ENCODE measurements at places on chromosomes 12 and 14. TPM values are rescaled to one million over a fixed set of nuclear protein-coding genes. Genes with fewer than 3 reads are reported as not detected.

The MYF6 gene
- total RNA-seq = not detected

The CISTR gene
- total RNA-seq = 1.1 TPM

The KSR2 gene
- 2.0 TPM for total RNA-seq

The FOXN3 gene
- total RNA-seq = 30.1 TPM

The DCN gene
- 0.31 TPM for total RNA-seq

DNA sequence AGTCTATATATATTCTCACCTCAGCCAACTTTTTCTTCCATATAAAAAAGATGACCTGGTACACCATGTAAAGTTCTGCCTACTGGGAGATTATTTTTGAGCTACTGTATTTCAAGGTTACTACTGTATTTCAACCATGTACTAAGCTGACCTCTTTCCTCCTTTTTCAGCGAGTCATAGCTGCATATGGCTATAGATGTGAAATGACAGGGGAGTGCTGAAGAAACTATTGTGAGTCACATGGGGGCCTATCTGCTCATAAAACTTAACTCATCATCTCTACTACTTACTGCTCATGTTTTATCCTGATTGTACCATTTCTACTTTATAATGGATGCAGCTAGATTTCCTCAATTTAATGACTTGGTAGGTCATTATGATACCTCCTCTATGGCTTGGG lies 571.4 kb upstream of the ATP2B1 start:
- no peak for ATAC-seq

- no peak for ATAC-seq
Observed at GRCh38 chr12:107200394-107200793, 107.0 kb upstream of the CRY1 start.

DNA sequence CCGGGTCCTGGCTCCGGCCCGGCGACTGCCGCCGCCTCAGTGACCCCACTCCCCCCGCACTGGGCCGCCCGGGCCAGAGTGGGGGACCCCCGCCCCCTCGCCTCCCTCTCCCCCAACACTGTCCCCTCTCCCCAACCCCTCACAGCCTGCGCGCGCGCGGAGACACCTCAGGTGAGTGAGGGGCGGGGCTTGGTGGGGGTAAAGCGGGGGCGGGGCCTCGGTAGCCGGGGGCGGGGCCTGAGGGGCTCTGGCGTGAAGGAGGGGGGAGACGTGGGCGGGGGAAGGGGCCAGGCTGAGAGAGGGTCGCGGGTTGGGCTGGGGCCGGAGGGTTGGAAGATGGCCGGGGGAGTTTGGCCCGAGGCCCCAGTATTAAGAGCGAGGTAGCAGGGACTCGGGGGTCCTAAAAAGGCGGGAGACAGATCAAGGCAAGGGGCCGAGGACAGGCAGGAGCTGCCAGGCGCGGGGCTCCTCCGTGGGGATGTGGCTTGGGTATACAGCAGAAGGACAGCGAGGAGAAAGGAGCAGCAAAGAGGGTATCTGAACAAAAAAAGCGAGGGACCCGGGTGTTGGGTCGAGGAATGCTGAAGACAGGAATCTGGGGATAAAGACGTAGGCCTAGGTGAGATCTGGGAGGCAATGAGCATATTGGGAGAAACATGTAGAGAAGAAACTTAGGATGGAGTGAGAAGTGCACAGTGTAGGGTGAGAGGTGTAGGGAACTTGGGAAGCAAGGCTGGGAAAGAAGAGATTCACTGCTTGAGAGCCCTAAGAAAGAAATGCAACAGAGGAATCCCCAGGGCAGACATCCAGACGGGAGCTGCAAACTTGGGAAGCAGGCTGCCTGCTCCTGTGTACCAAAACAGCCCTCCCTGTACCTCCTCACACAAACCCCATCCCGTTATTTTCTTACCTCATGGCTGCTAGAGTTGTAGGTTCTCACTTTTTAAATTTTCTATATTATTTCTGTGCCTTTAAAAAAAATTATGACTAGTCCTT lies 10.8 kb downstream of the SUOX start:
- ATAC-seq = peak; percentile 83

DNA sequence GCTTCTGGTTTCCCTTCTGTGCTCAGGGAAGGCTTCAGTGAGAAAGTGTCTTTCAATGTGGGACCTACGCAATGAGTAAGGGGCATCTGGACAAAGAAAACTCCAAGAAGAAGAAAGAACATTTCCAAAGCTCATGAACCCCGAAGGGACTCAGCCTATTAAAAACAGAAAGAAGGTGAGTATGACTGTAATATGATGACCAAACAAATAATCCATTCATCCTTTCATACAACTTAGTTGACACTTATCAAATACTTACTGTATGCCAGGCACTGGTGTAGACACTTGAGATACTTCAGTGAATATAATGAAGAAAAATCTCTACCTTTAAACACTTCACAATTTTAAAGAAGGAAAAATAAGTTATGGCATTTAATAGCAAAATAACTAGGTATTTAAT lies 1054.2 kb upstream of the FOXG1 start:
- no peak for ATAC-seq

DNA sequence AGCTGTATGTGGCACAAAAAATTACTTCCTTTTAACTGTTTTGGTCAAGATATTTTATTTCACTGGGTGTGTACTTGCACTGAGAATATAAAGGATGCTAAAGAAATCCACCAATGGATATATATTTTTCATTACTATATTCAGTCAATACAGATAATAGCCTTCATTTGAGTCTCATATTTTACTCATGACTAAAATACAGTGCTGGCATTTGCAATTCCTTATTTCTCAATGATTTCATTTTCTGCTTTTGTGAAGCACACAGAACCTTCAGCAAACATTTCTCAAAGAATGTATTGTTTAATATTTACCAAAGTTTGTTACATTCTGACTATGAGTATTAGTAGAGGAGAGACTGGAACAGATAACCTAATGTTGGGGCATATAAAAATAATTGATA lies 93.2 kb upstream of the SOX5 start:
- no peak for ATAC-seq

- no peak for ATAC-seq
Observed at GRCh38 chr12:92248977-92249376, 103.3 kb upstream of the BTG1 start.

- no peak for ATAC-seq
Observed at GRCh38 chr14:27096091-27096490, 498.3 kb upstream of the NOVA1 start.

DNA sequence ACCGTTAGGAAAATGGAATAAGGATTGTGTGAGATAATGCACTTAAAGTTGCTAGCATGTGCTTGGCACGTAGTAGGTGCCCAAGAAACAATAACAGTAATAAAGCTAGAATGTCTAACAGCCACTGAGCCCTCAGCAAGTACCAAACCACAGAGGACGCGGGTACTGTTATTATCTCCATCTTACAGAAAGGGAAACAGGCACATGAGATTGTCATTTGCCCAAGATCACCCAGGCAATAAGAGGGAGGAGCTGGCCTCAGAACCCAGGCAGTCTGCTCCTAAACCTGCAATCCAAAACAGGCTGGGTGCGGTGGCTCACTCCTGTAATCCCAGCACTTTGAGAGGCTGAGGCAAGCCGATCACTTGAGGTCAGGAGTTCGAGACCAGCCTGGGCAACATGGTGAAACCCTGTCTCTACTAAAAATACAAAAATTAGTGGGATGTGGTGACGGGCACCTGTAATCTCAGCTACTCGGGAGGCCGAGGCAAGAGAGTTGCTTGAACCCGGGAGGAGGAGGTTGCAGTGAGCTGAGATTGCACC lies 5.1 kb upstream of the SDS start:
- no peak for ATAC-seq

DNA sequence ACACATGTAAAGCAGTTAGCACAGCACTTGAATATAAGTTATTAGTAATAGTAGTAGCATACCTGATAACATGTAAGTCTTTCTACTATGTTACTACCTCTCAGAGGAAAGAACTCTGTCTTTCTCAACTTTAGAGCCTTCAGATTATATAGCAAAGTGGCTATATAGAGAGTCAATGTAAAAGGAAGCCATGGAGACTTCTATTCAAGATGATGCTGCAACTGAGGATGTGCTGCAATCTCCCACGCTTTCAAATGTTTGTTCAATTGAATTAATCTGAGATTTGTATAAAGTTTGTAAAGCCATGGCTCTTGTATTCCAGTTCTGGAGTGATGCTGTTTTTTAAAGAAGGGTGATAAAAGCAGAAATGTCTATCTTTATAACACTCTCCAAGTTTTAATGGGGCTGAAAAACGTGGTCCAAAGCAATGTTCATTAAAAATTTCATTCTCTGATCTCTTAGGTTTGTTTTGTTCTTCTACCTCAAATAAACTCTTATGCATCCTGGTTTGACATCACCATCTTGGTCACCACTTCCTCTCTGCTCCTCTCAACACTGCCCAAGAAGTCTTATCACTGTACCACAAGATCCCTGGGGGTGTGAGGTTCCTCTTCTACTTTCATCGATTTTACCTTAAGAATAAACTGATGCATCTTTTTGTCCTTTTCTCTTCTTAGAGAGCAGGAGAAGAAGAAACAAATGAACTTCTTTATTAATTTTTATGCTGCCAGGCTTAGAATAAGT lies 40.6 kb downstream of the C12orf42 start:
- ATAC-seq = no peak

DNA sequence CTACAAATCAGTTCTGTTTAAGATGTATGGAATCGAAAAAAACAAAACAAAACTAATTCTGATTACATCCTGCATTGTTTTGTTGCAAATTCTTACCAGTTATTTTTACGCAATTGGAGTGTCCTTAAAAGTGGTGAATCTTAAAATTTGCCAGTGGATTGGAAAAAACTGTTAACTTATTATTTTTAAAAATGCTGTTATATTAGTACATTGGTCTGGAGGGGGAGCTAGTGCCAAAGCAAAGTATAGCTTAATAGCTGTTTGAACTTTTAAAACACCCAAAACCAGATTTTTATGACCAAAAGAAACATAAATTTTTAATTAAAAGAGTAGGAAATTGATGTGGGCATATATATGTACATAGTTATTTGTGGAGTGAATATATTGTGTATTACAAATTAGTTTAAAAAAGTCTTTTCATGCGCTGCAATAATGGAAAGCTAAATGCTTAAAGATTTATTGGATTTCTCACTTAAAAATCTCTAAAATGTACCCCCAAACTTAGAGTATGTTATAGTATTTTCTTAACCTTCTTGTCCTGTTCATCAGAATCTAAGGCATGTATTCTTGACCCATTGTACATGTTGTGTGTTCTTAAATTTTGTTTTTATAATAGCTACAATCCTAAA lies 2.5 kb downstream of the FUT8 start:
- no peak for ATAC-seq

- ATAC-seq = no peak
Observed at GRCh38 chr14:104394409-104394851, 185.1 kb upstream of the C14orf180 start.

GRCh38 chr14:95475540-95476240 lies 40.8 kb downstream of the SYNE3 start:
- ATAC-seq = no peak

GRCh38 chr12:11653215-11653753 lies 3.8 kb downstream of the ETV6 start:
- no peak for ATAC-seq

- no peak for ATAC-seq
Observed at GRCh38 chr12:114340231-114340630, 65.7 kb downstream of the TBX5 start.

DNA sequence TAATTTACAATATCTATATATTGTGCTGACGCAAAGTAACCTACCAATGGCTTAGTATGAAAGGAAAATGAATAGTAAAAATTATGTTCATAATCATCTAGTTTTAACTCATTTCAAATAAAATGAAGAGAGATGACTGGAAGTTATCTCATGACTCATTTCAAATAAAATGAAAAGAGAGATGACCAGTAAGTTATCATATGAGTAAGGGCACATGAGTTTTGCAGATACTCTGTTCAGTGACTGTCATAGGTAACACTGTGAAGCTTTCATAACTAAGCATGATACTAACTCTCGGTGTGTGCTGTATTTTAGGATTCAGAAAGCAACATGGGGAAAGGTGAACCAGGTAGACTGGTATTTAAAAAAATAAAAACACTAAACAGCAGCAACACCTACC lies 364.5 kb upstream of the DIO2 start:
- no peak for ATAC-seq

- no peak for ATAC-seq
Observed at GRCh38 chr12:26963413-26963812, 25.1 kb downstream of the FGFR1OP2 start.
